Right lobe of liver (tissue), 6 donors: ENCODE measurements at places on chromosomes 11 and 22. TPM values are rescaled to one million over a fixed set of nuclear protein-coding genes. Genes with fewer than 3 reads are reported as not detected.

VSIG10L2 gene
- total RNA-seq, result not detected

DNA sequence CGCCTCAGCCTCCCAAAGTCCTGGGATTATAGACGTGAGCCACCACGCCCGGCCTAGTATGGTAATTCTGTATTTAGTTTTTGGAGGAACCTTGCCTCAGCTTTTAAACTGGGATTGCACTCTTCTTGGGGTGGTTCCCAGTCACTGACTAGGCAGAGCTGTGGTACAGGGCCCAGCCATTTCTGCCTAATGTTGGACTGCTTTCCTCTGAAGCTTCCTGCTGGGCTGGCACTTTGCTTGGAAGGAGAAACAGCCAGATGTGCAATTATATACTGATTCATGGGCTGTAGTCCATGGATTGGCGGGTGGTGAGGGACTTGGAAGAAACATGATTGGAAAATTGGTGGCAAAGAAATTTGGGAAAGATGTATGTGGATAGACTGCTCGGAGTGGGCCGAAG lies 17.6 kb upstream of the MCHR1 start:
- DNase-seq, result no peak

DNA sequence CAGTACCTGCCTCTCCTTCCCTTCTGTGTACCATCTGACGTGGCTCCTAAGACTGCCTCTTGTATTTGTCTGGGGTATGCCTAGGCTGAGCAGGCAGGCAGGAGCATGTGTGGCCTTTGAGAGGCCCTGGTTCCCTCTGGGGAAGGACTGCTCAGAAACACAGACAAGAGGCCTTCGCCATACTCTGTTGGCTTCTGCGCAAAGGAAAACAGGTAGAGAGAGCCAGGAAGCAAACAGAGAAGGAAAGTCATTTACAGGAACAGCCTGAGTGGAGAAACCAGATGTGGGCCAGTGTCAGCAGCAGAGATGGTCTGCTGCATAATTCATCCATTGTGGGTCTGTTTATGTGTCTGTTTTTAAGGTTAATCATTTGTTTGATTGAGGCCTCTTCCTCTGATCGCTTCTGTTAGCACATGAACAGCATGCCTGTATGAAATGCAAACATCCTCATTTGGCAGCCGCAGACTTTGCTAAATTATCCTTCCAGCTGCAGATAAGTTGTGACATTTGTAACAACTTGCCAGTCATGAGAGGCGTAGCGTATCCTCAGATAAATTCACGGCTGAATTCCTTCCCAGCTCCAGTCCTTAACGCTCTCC lies 119.4 kb downstream of the GALNT18 start:
- no peak for DNase-seq

DNA sequence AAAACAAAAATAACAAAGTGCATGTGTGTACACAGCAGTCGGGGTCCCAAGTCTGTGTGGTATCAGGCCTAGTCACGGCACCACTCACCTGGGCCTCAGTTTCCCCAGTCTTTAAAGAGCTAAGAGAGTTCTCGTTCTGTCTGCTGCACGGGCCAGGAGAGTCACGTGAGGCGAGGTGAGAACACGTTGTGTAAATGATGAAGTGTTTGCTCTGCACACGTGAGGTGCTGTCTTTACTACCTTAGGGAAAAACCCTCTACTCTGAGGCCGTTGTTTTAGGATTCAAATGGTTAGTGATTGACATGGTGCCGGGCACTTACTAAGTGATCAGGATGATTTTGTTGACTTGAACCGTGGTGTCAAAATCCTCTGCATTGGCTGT lies 86.5 kb upstream of the PPARA start:
- DNase-seq, result no peak
